Renal cortex interstitium (tissue), 15 donors: ENCODE measurements at places on chromosomes 12 and 14.

- no peak for DNase-seq
Observed at GRCh38 chr12:102910137-102910536, 6.9 kb downstream of the PAH start.

- no peak for DNase-seq
Observed at GRCh38 chr14:76908834-76909233, 82.6 kb downstream of the LRRC74A start.

DNA sequence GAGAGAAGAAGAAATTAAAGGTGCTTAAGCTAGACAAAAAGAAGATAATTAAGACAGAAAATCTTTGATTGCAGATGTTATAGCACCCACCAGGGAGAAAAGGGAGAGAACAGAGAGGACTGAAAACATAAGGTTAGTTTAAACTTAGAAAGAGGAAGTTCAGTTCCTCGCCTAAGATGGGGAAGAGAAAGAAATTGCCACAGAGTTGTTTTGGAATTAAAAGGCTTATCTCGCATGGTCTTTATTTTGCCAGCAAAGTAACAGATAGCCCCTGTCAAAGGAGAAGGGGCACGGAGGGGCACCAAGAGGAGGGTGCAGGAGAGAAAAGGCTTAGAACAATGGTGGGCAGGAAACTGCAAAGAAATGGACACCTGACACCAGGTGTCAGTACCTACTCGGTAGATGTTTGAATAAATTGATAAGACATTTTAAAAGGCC lies 17.8 kb upstream of the OXA1L start:
- no peak for DNase-seq

- no peak for DNase-seq
Observed at GRCh38 chr14:57866199-57866705, 360 bp upstream of the SLC35F4 start.

- DNase-seq = no peak
Observed at GRCh38 chr12:51071663-51072062, 11.7 kb downstream of the CSRNP2 start.

GRCh38 chr14:94019329-94019728 lies 6.8 kb upstream of the OTUB2 start:
- DNase-seq = no peak

- no peak for DNase-seq
Observed at GRCh38 chr14:72618424-72618823, 275.5 kb downstream of the DPF3 start.

DNA sequence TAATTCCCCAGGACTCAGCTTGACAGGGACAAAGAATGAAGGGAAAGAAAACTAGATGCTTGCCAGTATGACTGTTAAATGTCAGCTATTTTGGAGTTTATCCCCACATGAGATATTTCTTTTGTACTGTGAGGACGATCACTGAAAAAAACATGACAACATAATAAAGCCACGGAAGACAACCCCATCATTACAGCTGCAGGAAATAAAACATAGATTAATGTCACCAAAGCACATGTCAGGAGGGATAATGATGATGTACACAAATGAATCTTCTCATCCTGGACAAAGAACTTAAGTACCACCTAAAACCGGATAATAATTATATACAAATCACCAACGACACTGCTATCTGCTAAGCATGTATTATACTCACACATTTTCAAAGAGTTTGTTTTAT lies 84.6 kb upstream of the GRIP1 start:
- DNase-seq = no peak

- DNase-seq = no peak
Observed at GRCh38 chr14:81946834-81947798, 413.5 kb upstream of the SEL1L start.

DNA sequence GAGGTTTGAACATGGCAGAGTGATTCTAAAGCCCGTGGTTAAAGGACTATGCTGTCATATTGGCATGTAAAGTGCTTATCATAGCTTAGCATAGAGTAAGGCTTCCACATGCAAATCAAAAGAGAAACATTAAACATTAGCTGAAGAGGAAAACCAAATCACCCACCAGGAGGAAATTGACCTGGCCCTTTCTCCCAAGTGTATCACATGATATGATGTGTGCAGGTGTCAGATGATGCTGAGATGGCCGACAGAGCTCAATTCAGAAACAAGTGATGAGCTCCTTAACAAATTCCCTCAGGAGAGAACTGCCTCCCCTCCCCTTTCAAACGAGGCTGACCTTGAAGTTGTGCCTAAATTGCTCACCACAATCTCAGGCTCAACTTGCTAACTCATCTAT lies 217.1 kb upstream of the BTG1 start:
- DNase-seq = no peak

GRCh38 chr14:94047581-94047980 lies 21.4 kb downstream of the OTUB2 start:
- no peak for DNase-seq

GRCh38 chr14:75978249-75978731 lies 3.5 kb downstream of the TGFB3 start:
- DNase-seq = no peak

DNA sequence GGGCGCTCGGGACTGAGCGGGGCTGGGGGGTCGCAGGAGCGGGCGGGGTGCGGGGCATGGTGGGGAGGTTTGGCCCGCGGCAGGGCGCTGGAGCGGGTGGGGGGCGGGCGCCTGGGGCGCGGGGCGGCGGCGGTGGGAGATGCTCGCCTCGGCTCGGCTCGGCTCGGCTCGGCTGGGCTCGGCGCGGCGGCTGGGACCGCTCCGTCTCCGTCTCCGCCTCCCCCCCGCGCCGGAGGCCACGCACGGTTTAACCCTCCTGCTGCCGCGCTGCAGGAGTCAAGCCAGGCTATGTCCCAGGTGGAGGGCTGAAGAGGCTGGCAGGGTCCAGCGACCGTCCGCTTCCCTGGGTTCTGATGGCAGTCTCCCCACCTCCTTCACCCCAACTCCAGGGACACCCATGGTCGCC lies at the start of gene PIANP:
PIANP (minus strand) TSS at position 170 of the 406 bp plus-strand sequence. CDS start 2,754 bp downstream, outside the sequence.
- DNase-seq = no peak

DNA sequence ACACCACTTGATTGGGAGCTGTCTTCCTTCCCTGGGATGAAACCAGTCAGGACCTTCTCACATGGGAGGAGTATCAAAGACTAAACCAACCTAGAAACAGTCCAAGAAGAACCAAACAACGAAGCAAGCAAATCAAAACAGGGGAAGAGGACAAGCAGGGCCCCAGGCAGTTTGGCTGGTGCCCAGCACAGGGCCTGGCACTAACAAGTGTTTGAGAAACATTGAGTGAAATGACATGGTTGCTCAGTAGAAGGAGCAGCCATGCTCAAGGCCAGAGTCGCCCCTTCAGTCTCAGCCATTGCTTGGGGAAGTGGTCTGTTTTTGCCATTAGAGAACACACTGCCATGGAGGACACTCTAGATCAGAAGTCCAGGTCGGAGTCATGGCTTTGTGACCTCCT lies 323.1 kb downstream of the CACNA1C start:
- no peak for DNase-seq

- no peak for DNase-seq
Observed at GRCh38 chr12:95694136-95694535, 96.4 kb downstream of the NTN4 start.

DNA sequence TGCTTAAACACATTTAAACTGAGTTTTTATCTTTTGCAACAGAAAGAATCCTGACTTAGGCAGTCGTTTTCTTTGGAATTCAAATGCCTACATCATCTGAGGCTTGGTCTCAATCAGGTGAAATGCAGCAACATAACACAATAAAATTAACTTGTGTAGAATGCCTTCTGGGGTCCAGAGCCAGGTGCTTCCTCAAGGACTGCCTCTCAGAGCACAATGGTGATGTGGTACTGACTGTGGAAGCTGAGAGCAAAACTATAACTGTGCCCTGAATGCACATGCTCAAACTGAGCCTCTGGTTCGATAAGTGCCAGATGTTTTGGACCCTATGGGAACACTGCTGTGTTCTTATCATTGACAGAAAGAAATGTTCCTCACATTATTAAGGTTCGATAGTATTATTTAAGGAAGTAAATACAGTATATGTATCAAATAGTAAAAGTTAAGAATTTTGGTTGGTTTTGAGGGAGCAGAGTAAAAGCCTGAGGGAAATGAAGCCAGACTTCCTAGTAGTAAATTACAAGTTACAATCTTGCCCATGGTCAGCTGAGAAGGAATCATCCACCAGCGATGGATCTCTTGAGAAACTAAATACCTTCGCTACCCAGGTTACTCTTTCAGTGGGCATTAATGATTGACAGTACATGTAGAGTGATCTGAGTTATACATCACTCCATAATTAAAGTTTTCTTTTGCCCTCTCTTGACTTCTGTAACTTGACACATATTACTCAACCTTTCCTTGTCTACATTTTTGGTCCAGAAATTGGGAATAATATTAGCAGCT lies 122.9 kb upstream of the ATP2B1 start:
- no peak for DNase-seq

DNA sequence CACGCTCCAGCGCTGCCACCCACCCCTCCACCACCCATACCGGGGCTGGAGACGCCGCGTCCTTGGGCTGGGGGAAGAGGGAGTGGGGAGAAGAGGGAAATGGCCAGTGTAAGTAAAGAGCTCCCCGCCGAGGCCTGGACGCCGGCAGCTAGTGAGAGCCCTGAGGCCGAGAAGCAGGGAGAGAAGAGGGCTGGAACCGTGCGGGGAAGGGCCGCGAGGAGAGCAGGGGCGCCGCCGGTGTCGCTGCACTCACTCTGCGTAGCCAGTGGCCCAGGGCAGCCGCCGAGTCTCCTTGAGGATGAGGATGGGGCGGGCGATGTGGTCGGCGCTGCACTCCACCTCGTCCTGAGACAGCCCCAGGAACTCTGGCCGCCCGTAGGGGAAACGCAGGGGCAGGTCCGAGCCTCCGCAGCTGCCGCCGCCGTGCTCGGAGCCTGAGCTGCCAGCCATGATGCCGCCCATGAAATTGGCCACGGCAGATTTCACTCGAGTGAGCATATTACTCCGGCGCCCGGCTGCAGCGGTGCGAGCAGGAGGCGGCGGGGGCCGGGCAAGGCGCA lies 631 bp downstream of the PPM1H start:
- no peak for DNase-seq

- no peak for DNase-seq
Observed at GRCh38 chr12:57169969-57170368, 22.6 kb upstream of the LRP1-AS start.

DNA sequence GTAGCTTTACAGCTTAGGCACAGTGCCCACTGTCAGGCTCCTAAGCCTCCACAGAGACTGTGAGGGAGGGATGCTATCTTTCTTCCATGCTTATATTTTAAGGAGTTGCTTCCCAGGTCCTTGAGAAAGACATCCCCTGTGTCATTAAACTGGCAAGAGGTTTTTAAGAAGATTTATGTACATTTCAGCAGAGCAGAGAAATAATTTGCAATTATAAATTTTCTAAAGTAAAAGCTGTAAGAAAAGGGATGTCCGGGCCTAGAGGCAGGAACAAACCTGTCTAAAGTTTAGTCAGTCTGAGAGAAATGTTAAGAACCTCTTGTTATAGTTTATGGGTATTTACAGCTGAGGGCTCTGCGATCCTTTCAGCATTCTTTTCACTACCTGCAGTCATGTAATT lies 716.1 kb downstream of the SLC16A7 start:
- DNase-seq = no peak

GRCh38 chr14:99718031-99718810 lies 34.1 kb downstream of the CYP46A1 start:
- DNase-seq = no peak

GRCh38 chr14:68968051-68968450 lies 11.1 kb downstream of the ACTN1 start:
- no peak for DNase-seq

DNA sequence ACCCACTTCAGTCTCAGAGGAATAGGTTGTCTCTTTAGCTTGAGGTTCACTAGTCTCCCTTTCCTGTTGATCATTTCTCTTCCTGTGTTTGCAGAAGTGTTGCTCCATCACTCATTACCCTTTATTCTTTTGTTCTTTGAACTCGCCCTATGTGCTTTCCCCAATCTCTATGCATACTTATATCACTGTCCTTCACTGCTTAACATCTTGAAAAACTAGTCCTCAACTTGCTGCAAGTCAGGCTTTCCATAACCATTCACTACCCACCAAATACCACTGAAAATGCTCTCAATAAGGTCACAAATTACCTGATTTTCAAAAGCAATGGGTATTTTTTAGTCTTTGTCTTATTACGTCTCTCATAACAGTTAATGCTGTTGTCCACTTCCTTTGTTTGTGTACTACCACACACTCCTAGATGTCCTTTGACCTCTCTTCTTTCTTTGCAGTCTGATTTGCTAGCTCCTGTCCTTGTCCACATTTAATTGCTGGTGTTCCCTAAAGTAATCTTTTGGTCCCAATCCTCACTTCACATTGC lies 80.8 kb downstream of the RIC8B start:
- no peak for DNase-seq

DNA sequence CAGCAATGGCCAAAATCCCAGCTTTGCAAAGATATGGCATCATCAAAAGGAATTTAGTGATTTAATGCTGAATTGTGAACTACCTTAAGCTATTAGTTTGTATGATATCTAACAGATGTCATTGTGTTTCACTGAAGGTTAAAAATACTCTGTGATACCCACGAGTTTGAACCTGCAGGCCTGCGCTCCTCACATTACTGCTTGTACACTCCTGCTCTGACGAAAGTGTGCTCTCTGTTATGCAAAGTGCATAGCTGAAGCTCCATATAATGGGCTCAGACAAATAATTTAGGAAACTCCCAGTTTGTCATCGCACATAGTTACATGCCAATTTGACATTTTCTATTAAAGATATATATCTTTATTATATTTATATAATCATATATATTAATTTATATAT lies 52.2 kb downstream of the SPPL3 start:
- no peak for DNase-seq

DNA sequence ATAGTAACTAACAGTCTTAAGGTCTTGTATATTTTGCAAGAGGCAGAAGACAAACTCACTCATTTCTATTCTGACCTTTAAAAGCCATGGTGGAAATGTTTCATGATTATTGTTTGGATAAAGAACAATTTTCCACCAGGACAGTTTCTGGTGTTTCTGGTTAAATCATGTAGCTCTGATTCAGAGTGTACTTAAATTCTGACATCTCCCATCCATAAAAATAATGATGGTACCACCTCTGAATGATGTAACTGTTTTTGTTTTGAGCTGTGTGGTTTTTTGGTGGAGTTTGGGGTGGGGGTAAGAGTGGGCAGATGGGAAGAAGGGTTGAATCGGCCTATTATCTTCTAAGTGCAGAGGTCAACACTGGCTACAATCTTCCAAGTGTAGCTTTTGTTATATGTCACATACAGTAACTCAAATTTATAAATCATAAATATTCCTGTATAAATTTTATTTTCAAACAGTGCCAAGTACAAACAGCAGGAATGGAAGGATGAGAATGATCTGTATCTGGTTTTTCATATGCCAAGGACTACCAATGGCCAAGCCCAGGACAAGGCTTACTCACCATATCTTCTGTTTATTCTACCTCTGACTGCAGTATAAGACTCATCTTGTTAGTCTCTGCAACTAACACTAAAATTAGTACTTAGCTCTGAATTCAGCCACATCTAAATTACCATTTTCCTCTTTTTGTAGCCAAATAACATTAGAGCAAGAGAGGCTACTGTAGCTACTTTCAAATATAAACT lies 108.7 kb downstream of the BCAT1 start:
- DNase-seq = no peak

DNA sequence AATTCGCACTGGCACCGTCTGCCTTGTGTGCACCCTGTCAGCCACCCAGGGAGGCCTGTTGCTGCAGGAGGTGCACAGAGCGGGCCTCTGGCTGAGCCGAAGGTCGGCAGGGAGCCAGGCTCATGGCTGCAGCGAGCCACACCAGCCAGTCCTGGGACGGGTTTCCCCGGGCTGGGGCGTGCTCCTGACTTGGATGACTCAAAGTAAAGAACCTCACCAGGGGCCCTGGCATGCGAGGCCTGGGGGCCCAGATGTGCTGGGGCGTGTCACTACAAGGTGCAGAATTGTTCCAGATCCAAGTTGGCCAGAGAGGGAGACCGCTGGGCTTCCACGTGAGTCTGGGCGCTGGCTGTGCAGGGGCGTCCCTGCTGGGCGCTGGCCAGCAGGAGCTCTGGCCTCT lies 34.5 kb downstream of the FBRSL1 start:
- DNase-seq = no peak
